ENCODE measurements at places on chromosomes 7 and 10.

GRCh38 chr10:74641659-74642058 lies 184.7 kb upstream of the KAT6B start:
- DNase-seq, result no peak

DNA sequence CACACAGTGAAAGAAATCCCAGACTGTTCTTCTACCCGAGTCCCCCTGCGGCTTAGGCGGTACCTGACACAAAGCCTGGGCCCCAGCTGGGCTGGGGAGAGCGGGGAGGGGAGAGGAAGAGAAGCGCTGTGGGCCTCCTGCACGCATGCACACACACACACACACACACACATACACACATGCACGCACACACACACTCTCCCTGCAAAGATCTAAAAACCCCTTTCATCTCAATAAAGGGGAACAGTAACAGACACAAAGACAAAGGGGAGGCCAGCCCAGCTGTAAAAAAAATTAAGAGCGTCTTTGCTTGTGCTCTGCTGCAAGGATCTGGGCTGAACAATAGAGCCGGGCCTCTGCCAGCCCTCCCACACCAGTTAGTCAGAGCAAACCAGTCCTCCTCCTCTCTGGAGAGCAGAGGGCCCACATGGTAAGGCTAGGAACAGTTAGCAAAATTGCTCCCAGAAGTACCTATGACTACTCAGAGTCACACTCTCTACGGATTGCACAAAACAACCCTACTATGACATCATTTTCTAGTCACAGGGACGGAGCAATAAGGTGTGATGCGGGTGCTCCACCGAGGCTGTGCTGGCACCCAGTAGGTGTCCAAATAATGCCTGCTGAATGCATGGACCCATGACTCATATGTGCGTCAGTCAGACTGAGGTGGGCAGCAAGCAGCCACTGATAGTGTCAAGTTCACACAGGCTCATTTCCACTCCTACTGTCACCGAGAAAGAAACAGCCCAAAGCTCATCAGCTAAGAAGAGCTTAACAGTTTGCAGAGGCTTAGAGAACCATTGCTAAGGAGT lies 9.2 kb downstream of the ITPRIP start:
- peak; percentile 85 for DNase-seq

GRCh38 chr7:100016215-100016901 lies 962 bp downstream of the ZKSCAN1 start:
- no peak for DNase-seq

GRCh38 chr7:98334081-98334480 lies 52.6 kb downstream of the BRI3 start:
- DNase-seq, result no peak

GRCh38 chr7:149524394-149524793 lies 26.8 kb upstream of the ZNF746 start:
- DNase-seq, result no peak

GRCh38 chr10:106705681-106706100 lies 458.8 kb downstream of the SORCS1 start:
- no peak for DNase-seq

GRCh38 chr7:71995111-71995510 lies 417.0 kb downstream of the CALN1 start:
- no peak for DNase-seq

DNA sequence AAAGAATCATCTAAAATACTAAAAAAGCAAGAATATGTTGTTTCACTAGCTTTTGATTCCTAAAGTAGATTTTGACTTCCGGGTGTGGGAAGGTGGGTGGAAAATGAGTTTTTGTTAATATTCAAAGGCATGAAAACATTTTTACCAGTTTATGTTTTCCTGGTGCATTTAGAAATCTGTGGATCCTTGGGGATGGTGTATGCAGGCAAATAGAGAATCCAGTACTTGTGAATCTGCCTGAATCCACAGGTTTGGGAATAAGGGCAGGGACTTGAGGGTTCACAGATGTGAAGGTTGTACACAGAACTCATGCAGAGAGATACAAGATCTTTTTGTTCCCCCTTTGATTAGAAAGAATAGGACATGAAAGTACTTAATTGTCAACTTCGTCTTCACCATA lies 22.4 kb downstream of the AUTS2 start:
- no peak for DNase-seq

GRCh38 chr10:118966076-118966849 lies 63.3 kb upstream of the NANOS1 start:
- DNase-seq, result no peak

GRCh38 chr7:84975586-84976185 lies 211.2 kb downstream of the SEMA3D start:
- no peak for DNase-seq

GRCh38 chr10:31765541-31765940 lies 163.1 kb downstream of the ARHGAP12 start:
- DNase-seq, result no peak

Data from naive B cell (primary cell).